Mesenteric fat pad (tissue), 1 donor: ENCODE measurements at places on chromosomes 7 and 10. TPM values are rescaled to one million over a fixed set of nuclear protein-coding genes. Genes with fewer than 3 reads are reported as not detected.

KEL gene
- total RNA-seq = not detected

OR2A1 gene
- 0.16 TPM for total RNA-seq

ERVW-1 gene
- not detected for total RNA-seq

PTN gene
- total RNA-seq = 10.3 TPM

MCU gene
- total RNA-seq = 15.4 TPM

- no peak for DNase-seq
These were observed 575.3 kb downstream of the IPMK start for GRCh38 chr10:57692255-57692980.

- no peak for DNase-seq
These were observed 13.3 kb upstream of the PRDX3 start for GRCh38 chr10:119191881-119192280.

- no peak for DNase-seq
These were observed 66.1 kb upstream of the RNF148 start for GRCh38 chr7:122768827-122769226.

- peak; percentile 93 for DNase-seq
These were observed 120.9 kb downstream of the C10orf105 start for GRCh38 chr10:71598621-71599055.

DNA sequence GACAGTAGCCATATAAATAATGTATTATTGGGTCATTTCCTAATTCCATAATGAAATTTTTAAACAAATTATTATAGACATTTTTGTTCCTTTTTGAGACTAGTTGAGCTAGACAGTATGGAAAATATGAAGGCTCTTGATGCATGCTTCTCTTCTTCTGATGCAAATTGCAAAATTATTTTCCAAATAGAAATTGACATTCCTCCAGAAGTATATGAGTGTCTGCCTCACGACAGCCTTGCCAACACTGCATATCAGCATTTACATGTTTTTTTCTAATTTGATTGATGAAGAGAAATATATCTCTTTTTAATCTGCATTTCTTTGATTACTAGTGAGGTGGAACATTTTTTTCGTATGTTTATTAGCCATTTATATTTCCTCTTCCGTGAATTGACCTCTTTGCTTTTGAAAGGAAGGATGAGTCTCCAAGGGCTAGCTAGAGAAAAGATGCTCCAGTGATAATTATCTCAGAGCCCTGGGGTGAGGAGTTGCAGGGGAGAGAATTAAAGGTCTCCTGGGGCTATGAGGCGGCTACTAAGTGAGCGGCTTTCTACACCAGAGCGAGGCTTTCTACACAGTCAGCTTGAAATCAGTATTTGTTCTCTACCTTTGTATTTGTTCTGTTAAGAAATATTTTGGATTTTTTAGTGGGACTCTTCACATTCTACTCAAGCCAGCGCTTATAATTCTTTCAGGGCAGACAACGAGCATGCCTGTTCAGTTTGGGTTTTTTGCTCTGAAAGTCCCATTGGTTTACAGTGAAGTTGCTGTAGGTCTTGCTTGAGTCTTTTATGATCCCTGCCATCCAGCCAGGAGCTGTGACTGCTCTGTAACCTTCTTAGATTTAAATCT is 712.2 kb upstream of the GALNT17 start:
- no peak for DNase-seq

GRCh38 chr10:77647543-77648293 is 10.1 kb upstream of the KCNMA1 start:
- no peak for DNase-seq

DNA sequence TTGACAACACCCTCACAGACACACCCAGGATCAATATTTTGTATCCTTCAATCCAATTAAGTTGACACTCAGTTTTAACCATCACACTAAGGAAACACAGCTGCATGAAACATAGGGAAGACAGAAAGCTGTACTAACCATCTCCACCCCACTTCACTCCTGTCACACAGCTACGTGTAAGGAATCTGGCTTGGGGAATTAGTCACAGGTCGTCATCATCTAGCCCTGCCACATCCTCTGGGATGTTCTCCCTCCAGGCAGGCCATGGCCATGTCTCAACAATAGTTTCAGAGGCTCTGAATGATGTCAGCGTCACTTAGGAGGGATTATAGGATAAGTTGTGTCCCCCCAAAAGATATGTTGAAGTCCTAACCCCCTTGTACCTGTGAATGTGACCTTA is 10.8 kb upstream of the SEMA3C start:
- no peak for DNase-seq

DNA sequence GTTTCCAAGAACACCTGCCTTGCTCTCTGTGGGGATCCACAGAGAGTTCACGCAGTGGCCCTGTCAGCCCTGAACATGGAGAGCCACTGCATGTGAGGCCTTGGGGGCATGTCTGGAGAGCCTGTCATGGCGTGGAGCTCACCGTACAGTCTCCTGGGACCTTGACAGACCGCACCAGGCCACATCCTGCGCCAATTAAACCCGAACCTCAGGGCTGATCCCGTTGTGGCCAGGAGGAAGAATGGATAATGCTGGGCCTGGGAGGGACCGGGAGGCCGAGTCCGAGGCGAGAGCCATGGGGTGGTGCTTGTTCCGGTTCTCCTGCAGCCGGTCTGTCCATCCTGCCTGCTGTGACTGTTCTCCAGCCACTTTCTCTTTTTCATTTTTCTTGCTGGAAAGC is 68.7 kb downstream of the DNAJB6 start:
- DNase-seq = no peak

GRCh38 chr7:113784316-113784715 is 134.5 kb downstream of the PPP1R3A start:
- no peak for DNase-seq

DNA sequence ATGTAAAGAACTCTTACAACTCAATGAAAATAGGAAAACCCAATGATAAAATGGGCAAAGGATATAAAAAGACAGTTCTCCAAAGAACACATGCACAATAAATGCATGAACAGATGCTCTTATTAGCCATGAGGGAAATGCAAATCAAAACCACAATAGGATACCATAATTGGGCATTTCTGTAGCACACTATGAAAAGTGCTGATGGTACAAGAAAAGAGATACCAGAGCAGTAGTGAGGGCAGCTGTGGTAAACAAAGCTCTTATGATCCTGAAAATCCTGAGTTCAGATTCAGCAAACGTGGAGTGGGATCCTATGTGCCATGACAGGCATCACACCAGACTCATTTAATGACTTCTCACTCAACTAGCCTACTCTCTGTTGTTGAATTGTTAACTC is 96.7 kb upstream of the SLC25A13 start:
- no peak for DNase-seq
